ENCODE measurements at places on chromosomes 3 and 15.

GRCh38 chr15:81189583-81190283 is 6.9 kb upstream of the IL16 start:
- DNase-seq: peak; percentile 98

DNA sequence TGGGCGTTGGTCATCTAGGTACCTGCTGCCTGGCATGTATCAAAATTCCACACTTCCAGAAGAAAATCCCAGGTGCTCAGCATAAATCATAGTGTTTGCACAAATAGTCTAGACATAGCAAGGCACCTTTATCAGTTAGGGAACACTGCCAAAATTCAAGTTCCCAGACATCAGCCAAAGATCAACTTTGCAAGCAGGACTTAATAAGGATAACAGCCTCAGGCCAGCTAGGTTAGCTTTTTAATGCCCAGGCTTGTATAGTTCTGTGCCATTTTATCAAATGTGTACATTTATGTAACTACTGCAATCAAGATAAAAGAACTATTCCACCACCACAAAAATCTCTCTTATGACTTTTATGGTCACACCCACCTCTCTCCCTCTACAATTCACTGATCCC is 30.7 kb downstream of the DZIP3 start:
- no peak for DNase-seq

- DNase-seq: no peak
Measured at GRCh38 chr15:100905850-100906249, 13.3 kb upstream of the LRRK1 start.

- no peak for DNase-seq
Measured at GRCh38 chr3:134381831-134382442, 7.7 kb upstream of the AMOTL2 start.

GRCh38 chr15:98647026-98647773 is 1.1 kb upstream of the IGF1R start:
- DNase-seq: peak; percentile 50

DNA sequence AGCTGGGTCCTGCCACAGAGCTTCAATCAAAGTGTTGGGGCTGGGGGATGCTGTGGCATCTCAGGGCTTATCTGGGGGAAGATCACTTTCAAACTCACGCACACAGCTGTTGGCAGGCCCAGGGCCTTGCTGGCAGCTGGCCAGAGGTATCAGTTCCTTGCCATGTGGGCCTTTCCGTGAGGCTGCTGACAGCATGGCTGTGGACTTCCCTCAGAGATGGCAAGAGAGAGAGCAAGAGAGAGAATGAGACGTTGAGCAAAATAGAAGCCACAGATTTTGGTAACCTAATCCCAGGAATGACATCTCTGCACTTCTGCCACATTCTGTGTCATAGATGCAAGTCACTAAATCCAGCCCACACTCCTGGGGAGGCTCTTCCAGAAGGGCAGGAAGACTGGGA is 91.0 kb downstream of the TPRG1 start:
- DNase-seq: peak; percentile 22

DNA sequence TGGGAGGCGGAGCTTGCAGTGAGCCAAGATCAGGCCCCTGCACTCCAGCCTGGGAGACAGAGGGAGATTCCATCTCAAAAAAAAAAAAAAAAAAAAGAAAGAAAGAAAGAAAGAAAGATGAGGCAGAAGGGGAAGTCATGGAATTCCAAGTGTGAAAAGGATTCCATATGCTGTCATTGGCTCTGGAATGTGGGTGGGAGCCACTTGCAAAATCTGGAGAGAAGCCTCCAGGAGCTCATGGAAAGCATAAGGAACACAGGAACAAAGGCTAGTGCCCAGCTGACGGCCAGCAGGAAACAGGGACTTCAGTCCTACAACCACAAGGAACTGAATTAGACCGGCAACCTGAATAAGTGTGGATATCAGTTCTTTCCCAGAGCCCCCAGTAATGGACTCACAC is 12.5 kb upstream of the TRAK1 start:
- peak; percentile 63 for DNase-seq

DNA sequence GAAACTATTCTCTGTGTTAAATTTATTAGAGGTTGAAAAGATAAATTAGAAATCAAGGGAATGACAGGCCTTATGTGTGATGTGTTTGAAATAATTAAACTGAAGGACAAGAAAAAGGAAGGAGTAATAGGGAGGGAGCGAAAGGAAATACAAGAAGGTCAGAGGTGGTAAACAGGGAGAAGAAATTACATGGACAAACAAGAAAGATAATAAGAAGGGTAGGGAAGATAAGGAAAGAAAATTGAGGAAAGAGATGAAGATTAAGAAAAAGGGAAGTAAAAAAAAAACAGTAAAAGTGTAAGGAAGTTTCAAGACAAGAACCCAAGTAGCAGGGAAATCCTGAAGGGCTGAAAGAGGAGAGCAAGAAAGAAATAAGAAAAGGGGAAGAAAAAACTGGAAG is 26.2 kb upstream of the ANXA2 start:
- no peak for DNase-seq

GRCh38 chr15:95032156-95032555 is 800.8 kb downstream of the MCTP2 start:
- DNase-seq: peak; percentile 72

GRCh38 chr3:138336454-138336999 is 6.9 kb upstream of the NME9 start:
- no peak for DNase-seq
